ENCODE measurements at places on chromosomes 1 and 21. TPM values are rescaled to one million over a fixed set of nuclear protein-coding genes. Genes with fewer than 3 reads are reported as not detected.
A peak's percentile ranks its signal among the peaks of the same experiment; 100 is the strongest.

Gene CDC42BPA
- 55.0 TPM for total RNA-seq

Gene KCNA3
- 5.6 TPM for total RNA-seq

Gene S100A7
- not detected for total RNA-seq

DNA sequence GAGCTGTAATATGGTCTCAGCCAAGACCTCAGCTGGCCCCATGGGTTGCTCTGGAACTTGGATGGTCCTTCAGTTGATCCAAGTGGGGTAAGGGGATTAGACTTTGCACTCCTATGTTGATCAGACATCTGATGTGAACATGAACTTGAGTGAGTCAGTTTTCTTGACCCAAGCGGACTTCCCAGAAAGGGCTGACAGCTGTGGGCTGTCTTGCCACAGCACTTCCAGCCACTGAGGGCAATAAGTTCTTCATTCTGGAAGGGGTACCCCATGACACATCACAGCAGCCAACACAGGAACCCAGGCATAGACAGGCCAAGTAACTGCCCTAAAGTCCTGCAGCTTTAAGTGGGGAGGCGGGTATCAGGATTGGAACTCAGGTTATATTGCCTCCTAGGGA, 93.9 kb upstream of the USP24 start:
- peak; percentile 74 for DNase-seq

DNA sequence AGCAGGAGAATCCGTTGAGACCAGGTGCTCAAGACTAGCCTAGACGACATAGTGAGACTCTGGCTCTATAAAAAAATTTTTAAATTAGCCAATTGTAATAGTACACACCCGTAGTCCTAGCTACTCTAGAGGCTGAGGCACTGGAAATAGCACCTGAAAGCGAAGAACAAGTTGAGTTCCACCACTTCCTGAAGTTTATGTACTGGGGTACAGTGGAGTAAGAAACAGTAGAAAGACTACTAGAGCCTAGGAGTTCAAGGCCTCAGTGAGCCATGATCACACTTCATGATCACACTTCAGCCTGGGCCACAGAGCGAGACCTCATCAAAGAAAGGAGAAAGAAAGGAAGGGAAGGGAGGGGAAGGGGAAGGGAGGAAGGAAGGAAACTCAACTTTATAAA, 19.8 kb downstream of the RSBN1 start:
- no peak for DNase-seq

GRCh38 chr1:9784508-9785133, 39.1 kb downstream of the CLSTN1 start:
- peak; percentile 53 for DNase-seq

DNA sequence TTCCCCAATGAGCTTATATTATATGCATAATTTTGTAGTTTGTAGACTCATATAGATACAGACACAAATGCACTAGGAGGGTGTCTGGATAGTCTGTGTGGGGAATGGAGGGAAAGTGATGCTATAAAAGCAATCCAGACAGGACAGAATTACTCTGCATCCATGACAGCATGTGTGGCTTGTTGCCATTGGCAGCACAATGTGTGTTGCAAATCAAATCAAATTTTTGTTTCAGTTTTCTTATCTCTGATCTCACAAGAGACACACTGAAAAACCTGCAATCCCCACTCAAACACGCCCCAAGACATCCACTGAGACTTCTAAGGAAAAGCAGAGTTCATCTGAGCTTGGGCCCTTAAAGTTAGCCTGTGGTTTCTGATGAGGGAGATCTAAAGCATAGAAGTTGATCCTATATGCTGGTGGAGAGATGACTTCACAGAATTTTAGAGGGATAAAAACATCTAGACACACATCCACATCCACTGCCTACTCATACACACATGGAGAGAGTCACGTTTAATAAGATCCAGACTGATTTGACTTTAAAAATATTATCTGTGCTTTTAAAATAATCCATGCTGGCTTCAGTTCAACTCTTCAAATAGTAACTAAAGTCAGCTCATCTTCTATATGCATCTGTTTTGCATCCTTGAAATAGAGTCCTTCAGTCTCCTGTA, 313.0 kb upstream of the PLXNA2 start:
- DNase-seq: no peak

DNA sequence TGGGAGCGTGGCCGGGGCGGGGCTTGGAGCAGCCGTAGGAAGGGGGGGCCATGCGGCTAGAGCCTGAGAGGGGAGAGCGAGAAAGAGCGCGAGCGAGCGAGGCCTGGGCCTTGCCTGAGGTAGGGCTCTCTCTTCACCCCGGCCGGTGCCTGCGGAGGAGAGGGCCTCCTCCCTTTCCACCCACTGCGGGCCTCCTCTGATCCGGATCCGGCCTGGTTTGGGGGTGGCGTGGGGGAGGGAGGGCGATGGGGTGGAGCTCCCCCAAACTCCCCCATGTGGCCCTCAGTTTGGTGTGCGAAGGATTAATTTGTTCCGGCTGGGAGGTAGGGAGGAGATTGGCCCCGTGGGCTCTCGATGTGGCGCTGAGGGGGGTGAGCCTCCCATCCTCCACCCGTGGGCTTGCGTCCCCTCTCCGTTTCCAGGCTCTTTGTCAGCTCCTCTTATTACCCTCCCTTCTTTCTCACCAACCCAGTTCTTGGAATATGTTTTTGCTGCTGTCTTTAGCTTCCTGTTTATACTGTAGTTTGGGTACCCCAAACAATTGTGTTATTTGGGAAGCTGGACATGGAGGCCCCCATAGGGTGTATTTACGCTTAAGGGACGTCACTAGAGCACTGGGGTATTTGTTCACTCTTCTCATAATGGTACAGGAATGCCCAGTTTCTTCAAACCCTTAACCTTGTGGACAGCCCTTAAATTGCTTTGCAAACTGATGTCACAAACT, 685 bp downstream of the UBAP2L start:
- DNase-seq: peak; percentile 79

Data from fibroblast of lung (primary cell).